ENCODE measurements at places on chromosomes 2 and 18.

GRCh38 chr2:197131558-197131855 lies 179.1 kb downstream of the ANKRD44 start:
- DNase-seq = no peak

- DNase-seq = no peak
These were observed 183.0 kb downstream of the PMAIP1 start for GRCh38 chr18:60082790-60083189.

GRCh38 chr2:98465456-98466226 lies 21.0 kb downstream of the INPP4A start:
- peak; percentile 59 for DNase-seq

GRCh38 chr2:121338281-121338680 lies 53.3 kb upstream of the TFCP2L1 start:
- DNase-seq = no peak

- DNase-seq = no peak
These were observed 75.7 kb downstream of the VAPA start for GRCh38 chr18:9989481-9989880.

- DNase-seq = no peak
These were observed 46.9 kb downstream of the EMILIN2 start for GRCh38 chr18:2893676-2894075.

GRCh38 chr2:33238111-33238510 lies 238.3 kb upstream of the RASGRP3 start:
- DNase-seq = no peak

DNA sequence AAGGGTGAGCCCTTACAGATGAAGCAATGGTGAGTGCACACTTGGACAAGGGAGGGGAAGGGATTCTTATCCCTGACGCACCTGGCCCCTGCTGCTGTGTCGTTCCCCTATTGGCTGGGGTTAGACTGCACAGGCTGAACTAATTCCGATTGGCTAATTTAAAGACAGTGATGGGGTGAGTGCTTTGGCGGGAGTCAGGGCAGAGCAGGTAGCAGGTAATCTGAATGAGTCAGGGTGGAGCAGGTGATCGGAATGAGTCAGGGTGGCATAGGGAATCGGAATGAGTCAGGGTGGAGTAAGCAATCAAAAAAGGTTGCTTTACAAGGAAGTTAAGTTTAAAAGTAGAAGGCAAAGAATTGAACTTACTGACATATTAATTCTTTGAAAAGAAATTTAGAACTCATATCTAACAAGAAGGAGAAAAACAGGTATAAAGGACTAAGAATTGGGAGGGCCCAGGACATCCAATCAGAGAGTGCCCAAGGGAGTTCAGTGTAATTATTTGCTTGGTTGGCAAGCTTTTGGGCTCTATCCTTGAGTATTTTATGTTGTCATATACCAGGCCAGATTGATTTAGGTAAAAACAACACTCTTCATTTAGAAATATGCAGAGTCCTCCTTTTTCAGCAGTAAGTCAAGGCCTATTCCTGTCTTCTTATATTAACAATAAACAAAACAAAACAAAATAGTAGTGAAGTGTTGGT lies 52.3 kb upstream of the RALBP1 start:
- DNase-seq = no peak

DNA sequence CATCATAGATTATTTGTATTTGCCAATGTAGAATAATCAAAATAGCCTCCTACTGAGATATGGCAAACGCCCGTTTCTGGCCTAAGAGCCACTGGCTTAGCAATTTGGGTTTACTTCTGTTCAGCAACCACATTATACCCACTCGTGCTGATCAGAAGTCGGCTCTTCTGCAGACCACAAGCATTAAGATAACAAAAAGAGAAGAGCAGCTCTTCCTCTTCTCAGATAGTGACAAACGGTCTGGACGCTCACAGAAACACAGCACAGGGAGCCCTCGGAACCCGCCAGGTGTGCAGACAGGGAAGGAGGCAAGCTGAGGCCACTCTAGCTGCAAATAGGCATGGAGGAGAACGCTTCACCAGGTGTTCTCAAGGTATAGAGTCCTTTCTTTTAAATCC lies 164.0 kb downstream of the HDAC4 start:
- no peak for DNase-seq

GRCh38 chr2:120858361-120859106 lies 122.9 kb downstream of the GLI2 start:
- DNase-seq = no peak

DNA sequence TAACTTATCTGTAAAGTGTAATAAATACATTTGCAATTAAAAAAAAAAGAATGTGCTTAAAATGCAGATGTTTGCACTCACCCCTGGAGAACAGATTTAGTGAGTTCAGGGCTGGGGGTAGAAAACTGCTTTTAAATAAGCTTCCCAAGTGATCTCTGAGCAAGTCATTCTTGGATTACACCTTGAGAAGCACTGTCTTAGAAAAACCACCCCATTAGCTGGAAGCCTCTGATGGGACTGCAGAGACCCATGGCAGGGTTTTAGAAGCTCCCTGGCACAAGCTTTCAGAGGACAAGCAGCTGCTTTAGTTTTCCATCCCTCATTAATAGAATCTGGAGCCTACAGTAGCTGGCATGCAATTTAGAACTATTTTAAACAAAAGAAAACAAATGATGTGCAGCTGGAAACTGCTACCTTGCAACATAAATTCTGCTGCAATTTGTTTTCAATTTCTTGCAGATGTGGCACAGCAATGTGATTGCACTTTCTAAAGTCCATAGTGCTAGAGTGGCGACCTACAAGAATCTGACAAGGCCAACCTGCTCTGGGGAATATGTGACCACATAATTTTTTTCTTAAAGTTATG lies 141.5 kb downstream of the CDC42EP3 start:
- no peak for DNase-seq

- no peak for DNase-seq
These were observed 8.4 kb downstream of the EPG5 start for GRCh38 chr18:45958730-45959129.

GRCh38 chr2:20378891-20379519 lies 28.4 kb upstream of the PUM2 start:
- no peak for DNase-seq

DNA sequence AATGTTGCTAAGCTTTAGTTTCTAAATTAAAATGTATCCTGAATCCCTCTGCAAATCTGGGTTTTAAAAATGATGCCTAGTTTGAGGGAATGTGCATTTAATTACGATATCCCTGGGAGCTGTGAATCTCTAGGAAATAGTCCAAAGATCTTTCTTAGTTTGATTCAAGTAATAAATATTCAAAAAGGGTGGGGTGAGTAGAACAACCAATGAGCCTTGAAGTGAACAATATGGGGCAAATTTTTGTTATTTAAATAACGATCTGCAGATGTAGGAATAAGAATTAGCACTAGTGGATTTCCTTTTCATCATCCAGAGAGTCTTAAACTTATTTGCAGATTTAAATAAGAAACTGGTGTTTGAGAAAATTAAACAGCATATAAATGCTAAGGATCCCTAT lies 106.3 kb downstream of the ACVR1 start:
- no peak for DNase-seq

DNA sequence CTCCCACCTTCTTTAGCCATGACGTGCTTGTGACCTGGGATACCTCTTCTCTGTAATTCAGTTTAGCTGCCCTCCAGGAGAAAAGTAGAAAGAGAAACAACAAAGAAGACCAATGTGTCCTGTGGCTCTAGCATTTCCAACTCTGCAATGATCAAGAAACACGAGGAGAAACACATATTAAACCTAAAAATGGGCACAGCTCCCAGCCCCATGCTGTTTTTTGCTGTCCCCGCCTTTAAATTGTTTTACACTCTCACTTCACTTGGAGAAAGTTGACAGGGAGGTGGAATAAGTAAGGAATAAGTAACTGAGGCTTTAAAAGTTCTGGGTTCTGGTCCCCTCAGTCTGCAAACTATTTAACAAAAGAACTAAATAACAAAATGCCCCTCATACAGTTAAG lies 390.6 kb downstream of the TNS1 start:
- DNase-seq = no peak

DNA sequence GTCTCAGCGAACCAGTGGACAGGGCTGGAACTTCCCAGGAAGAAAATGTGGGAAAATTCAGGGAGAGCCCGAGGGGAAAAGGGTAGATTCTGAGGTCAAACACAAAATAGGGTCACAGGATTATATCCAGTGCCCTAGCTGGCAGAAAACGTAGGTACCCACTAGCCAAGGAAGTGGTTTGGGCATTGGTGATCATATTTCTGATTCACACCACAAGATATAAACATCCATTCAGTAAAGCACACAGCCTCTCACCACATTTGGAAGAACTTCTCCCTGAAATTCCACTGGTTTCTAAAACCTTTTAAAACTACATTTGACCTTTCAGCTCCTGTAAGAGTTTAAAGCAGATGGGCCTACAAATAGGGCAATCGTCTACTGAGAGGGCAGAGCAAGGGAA lies 186.9 kb downstream of the TTC32 start:
- no peak for DNase-seq

DNA sequence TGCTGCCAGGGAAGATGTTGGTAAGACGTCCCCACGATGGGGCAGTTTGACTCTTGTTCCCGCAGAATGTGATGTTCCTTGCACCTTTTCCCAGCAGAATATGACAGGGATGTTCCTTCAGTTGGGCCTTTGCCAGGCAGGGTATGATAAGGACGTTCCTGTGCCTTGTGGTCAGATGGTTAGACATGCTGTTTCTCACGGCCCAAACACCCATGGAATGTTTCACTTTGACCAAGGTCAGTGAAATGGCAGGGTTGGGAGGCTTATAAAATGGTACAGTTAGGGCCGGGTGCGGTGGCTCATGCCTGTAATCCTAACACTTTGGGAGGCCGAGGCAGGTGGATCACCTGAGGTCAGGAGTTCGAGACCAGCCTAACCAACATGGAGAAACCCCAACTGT lies 40.3 kb upstream of the YPEL5 start:
- DNase-seq = no peak

DNA sequence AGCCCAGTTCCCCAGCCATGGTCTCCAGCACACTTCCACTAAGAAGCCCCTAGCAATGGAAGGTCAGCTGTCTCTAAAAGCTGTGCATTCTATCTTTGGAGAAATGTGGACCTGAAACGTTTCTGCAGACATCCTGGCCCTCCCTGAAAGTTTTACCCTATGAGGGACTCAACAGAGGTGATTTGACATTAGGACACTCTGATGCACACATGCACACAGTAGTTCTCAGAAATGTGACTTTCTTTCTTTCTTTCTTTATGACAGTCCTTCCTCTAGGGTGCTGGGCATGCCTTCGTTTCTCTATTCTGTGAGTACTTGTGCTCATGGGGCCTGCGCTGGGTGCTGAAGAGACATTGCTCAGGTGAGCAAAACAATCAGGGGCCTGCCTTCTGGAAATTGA lies 857.3 kb downstream of the RNF144A start:
- no peak for DNase-seq

GRCh38 chr2:143808166-143808565 lies 678.9 kb downstream of the ARHGAP15 start:
- DNase-seq = no peak

DNA sequence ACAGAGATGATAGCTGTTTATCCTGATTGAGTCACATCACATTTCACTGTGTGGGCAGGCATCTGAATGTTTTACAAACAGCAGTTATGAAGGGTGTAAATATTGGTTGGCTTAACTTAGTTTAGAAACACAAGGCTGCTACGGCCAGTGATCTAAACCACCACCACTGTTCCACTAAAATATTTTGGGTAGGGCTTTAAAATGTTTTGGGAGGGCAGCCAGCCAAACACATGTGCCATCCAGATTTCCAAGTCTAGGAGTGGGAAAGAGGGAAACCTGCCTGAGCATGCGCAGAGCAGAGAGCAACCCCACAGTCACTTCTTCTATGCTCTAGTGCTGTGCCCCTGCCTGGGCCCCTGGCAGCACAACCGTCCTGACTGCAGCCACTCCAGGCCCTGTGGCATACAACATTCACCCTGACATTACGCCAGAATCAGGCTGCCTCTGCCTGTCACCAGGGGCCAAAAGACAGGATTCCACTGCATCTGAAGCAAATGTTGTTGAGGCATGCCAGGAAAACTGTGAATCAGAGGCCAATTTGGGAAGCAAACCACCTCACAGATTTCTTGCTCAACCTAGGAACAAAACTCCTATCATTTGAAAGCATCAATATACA lies 74.8 kb upstream of the COL5A2 start:
- no peak for DNase-seq

DNA sequence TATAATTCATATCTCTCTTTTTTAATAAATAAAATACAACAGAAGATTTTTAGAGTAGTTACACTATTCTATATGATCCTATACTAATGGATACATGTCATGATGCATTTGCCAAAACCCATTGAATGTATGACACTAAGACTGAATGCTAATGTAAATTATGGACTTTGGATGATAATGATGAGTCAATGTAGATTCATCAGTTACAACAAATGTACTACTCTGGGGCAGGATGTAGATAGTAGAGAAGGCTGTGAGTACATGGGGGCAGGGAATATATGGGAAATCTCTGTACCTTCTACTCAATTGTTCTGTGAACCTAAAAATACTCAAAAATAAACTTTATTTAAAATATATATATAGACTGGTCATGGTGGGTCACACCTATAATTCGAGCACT lies 45.6 kb upstream of the NEDD4L start:
- DNase-seq = no peak

DNA sequence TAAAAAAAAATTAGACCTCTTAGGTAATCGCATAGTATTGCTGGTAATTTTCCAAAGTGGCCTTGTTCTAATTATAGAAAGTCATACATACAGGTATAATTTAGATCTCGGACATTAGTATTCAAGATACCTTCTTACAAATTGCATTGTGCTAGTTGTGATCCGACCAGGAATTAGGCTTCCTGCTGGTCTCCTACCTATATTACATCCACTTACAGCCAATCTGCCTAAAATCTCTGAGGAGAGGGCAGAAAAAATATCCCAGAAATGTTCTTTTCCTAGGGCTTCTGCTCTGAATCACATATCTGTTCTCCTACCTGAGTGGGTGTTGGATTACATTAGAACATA lies 314.7 kb upstream of the GULP1 start:
- DNase-seq = no peak

GRCh38 chr2:31578316-31578715 lies 2.4 kb downstream of the SRD5A2 start:
- DNase-seq = no peak

GRCh38 chr2:218827701-218828476 lies 3.7 kb downstream of the PRKAG3 start:
- no peak for DNase-seq

DNA sequence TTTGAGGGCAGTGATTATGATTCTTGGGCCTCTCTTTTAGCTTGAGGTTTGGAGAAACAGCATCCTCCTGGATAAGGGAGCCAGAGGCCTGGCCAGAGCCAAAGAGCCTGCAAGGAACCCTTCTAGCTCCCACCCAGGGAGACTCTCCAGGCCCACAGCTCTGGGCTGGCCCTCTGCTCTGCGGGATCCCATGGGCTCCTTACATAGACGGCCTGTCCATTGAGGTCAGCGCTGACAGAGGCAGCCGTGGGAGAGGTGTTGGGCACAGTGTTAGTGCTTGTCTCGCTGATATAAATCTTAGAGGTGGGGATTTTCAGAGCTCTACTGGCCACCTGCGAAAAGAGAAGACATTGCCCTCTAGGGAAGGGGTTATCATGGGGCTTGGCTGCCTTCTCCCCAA lies 67.2 kb downstream of the XDH start:
- DNase-seq = no peak
